ENCODE measurements at places on chromosomes 6 and 20. TPM values are rescaled to one million over a fixed set of nuclear protein-coding genes. Genes with fewer than 3 reads are reported as not detected.

DNA sequence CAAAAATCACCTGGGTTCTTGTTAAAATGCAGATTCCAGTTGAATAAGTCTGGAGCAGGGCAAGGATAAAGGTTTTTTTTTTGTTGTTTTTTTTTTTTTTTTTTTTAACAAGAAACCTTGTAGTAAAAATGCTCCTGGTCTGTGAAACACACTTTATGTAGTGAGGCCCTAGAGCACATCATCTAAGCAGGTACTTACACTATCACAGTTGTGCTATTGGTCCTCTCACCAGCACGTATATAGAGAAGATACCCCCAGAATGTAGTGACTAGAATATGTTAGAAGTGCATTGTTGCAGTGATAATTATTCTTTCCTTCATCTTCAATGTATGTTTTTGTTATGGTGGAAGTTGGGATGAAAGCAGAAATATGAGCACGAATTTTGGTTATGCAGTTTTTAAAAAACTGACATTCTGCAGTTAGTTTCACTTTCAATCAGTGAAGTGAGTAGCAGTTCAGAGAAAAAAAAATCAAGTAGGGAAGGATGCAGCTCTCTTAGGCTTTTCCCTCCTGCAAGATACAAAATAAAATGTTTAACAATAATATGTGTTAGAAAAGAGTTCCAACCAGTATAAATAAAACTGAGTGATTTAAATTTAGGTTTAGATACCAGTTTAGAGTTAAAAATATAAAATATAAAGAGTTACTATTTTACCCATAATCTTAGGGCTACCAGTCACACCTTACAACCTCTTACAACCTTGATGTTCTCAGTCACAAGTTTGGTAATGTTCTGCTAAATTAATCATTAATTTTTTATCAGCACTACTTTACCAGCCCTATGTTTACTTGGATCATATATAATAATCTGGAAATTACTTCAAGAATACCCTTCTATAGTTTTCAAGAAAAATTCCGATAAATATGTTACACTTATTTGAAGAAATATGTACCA lies 9.2 kb upstream of the DEFB113 start:
- H3K36me3 ChIP-seq, result no peaks in the 10 kb centered on the region
- H3K4me3 ChIP-seq, result peak overlapping the region; percentile 69
- no peak overlapping the region for H3K27ac ChIP-seq
- DNase-seq, result no peak
- H3K27me3 ChIP-seq, result no peaks in the 10 kb centered on the region
- H3K4me1 ChIP-seq, result peaks cover 3% of the 10 kb centered on the region

- no peaks in the 10 kb centered on the region for H3K4me1 ChIP-seq
- H3K27ac ChIP-seq, result no peak overlapping the region
- DNase-seq, result no peak
- no peaks in the 10 kb centered on the region for H3K27me3 ChIP-seq
Observed at GRCh38 chr6:20746024-20746423, 211.8 kb downstream of the CDKAL1 start.

Gene OXT
- 0.89 TPM for total RNA-seq

Gene HRH3
- not detected for total RNA-seq
